T1000 (cell line): ENCODE measurements at places on chromosomes 11 and 22.

GRCh38 chr11:64876229-64876750 lies 2.1 kb downstream of the EHD1 start:
- no peak for DNase-seq

DNA sequence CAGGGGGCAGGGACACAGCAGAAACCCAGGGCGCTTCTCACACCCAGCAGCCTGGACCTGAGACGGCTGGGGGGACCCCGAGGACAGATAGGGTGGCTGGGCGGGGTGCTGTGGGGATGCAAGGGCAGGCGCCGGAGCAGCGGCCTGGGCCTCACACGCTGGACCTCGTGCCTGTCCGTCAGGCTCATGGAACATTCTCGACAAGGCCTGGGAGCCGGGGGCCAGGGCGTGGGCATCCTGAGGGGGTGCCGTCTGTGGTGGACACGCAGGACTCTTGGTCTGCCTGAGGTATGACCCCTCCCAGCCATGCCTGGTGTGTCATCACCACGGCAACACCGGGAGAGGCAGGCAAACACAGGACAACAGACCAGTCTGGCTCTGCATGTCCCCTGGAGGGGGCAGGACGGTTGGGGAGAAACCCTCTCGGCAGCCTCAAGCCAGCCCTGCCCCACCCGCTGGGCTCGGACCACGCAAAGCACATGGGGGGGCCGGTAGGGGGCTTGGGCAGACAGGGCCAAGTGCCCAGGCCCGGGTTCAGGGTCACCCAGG lies 21.4 kb downstream of the MRPL23 start:
- no peak for DNase-seq

GRCh38 chr11:8315954-8316353 lies 52.3 kb upstream of the LMO1 start:
- no peak for DNase-seq

- DNase-seq, result no peak
These were observed 2.2 kb downstream of the LRFN4 start for GRCh38 chr11:66858939-66859685.

DNA sequence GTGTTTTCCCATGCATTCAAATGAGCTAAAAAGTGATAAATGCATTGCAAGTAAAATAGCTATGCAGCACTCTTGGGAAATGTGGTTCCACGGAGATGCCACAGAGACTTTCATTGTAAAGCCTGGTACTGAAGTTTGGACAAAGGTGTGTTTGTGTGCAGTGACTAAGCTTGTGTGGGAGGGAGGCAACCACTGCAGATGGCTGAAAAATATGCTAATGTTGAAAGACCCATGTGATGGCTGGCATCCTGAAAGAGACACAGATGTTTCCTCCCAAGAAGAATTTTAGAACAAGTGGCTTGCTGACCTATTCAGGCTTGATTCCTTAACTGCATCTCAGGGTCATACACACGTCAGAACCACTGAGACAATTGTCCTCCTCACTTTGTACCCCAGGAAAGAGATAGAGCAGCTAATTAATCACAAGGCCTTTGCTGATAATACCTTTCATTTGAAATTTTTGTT lies 73.8 kb downstream of the FAM76B start:
- DNase-seq, result no peak
